CD4-positive, CD25-positive, alpha-beta regulatory T cell (primary cell): ENCODE measurements at places on chromosomes 12 and 14.

GRCh38 chr12:19263672-19264071, 134.1 kb downstream of the PLEKHA5 start:
- no peak for DNase-seq

DNA sequence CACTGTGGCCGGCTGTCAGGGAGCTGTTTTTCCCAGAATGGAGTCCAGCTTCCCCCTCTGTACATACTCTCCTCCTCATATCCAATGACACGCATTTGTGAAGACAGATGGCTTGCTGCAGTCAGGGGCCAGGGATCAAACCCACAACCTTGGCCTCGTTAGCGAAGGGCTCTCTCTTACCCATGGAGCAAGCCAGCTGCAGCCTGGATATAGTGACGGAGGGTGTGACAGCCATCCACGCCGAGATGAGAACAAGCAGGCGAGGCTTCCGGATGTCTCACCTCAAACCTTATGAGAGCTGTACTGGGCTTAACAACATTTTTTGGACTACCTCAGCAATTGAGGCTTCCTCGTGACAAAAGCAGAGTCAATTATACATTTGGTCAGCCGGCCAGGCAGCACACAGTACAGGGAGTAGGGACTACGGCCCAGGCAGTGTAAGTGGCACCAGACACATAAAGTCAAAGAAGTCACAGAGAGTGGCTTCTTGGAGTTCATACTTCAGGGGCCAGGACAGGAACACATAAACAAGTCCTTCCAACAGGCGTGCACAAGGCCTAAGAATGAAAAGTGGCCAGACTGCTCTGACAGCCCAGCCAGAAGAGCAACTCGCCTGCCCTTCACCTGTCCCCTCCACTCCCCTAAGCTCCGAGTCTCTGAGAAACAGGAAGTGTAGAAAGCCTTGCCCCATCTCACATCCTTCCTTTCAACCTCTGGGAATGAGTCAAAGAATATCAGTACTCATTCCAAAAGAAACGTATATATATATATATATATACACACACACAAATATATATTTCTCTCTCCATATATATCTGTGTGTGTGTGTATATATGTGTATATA, 115.1 kb downstream of the TTC7B start:
- DNase-seq = no peak

GRCh38 chr12:72011374-72011773, 72.7 kb downstream of the TPH2 start:
- no peak for DNase-seq

GRCh38 chr14:31717294-31718085, 156.3 kb downstream of the NUBPL start:
- no peak for DNase-seq

GRCh38 chr12:70028918-70029317, 203.9 kb downstream of the MYRFL start:
- no peak for DNase-seq

DNA sequence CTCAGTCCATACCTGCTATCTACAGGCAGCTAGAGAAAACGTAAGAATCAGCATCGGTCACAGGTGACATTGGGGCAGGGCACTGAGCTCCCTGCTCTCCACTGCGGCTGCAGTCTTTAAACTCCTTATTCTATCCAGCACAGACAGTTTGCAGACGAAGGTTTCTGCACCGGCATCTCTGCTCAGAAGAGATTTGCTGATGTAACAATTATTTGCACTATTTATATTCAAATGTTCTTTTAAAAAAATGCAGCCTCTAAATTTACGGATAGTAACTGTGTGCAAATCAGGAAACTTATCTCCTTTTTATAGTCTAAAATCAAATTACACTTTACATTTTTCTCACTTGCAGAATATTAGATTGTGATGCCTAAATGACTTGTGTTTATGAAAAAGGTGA, 671.0 kb downstream of the VRK1 start:
- DNase-seq = no peak

- DNase-seq = no peak
Measured at GRCh38 chr14:96752594-96752993, 44.6 kb upstream of the VRK1 start.
